ENCODE measurements at places on chromosomes 4 and X. TPM values are rescaled to one million over a fixed set of nuclear protein-coding genes. Genes with fewer than 3 reads are reported as not detected.

CT47B1 gene
- not detected for total RNA-seq

CLCN4 gene
- total RNA-seq: not detected

SLC49A3 gene
- 1.4 TPM for total RNA-seq

DNA sequence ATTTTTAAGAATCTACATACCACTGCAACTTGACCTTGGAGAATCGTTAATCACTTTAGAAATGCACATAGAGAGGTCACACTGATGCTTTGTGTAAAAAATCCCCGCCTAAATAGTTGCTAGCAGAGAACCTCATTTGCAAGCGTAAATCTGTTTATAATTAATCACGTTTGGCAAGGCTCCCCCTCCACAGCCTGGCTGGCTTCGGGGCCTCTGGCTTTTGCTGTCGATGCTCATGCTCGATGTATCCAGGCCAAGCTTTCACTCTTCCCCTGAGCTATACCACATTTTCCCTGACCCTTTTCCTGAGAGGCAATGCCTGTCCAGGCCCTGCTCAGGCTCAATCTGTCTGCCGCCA, 23.4 kb downstream of the CYTL1 start:
- ATAC-seq: no peak

GRCh38 chrX:4243759-4244158, 530.3 kb upstream of the PRKX start:
- no peak for ATAC-seq

HMGN5 gene
- 1.2 TPM for total RNA-seq

CT45A6 gene
- not detected for total RNA-seq

- peak; percentile 93 for ATAC-seq
These were observed 126.3 kb downstream of the AASDH start for GRCh38 chr4:56261027-56261426.
